ENCODE measurements at places on chromosomes 4 and X. TPM values are rescaled to one million over a fixed set of nuclear protein-coding genes. Genes with fewer than 3 reads are reported as not detected.

The STS gene
- 4.8 TPM for total RNA-seq

The ABCB7 gene
- total RNA-seq = 54.0 TPM

The GAGE10 gene
- total RNA-seq = not detected

The ACE2 gene
- 6.7 TPM for total RNA-seq

The STX18 gene
- total RNA-seq = 20.9 TPM

The MAOB gene
- 2.3 TPM for total RNA-seq
